ENCODE measurements at places on chromosomes 4 and X.

DNA sequence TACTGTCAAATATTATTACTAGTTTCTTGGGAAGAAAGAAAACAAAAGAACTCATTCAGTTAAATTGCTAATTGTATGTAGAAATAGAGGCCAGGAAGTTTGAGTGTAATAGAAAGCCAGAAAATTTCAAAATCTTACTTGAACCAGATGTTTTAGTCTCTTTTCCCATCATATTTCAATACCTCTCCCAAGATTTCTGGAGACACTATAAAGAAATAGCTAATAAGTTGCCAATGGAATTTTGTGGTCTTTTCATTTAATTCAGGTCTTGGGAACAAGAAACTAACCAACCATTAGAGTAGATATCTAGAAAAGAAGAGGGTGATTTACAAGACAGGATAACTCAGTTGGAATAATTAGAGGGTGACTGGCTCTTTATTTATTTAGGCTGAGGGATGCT lies 112.2 kb downstream of the AGTR2 start:
- DNase-seq, result no peak

DNA sequence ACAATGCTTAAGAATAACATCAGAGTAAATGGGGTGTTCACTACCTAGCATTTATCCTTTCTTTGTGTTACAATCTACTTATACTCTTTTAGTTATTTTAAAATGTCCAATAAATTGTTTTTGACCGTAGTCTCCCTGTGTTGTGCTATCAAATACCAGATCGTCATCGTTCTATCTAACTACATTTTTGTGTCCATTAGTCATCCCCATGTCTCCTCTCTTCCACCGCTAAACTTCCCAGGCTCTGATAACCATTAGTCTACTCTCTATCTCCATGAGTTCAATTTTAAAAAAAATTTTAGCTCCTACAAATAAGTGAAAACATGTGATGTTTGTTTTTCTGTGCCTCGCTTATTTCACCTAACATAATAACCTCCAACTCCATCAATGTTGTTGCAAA lies 381.9 kb downstream of the PRDM5 start:
- no peak for DNase-seq

DNA sequence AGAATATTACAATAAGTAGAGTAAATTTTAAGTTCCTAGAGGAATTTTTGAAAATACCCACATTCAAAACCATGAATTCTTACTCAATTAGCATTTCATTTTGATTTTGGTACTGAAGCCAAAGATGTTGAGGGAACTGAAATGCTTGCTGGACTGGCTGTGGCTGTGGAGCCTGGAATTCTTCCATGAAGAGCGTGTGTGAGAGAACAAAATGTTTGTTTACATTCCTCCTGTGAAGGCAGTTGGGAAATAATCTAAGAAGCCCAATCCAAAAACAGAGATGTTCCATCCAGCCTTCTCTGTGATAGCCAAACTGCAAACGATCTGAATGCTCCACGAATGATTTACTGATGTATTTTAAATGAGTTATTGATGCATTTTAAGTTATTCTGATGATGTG lies 3.8 kb upstream of the ADH1B start:
- peak; percentile 85 for DNase-seq

- DNase-seq, result no peak
Measured at GRCh38 chrX:72133851-72134546, 2.3 kb upstream of the RTL5 start.

DNA sequence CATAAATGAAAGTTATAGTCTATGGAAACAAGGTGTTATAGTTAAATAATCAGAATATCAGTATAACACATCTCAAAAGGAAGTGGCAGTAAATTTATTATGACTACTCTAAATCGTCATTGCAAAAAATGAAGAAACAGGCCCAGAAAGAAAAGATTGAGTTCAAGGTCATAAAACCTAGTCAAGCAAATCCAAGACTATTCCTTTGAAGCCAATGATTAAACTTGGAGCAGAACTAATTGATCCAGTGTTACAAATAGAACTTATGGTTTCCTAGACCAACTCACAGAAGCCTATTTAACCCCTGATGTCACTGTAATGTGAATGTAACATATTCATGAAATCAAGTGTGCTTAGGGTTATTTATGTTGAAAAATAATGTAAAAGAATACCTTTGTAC lies 1.9 kb downstream of the FAM199X start:
- no peak for DNase-seq

DNA sequence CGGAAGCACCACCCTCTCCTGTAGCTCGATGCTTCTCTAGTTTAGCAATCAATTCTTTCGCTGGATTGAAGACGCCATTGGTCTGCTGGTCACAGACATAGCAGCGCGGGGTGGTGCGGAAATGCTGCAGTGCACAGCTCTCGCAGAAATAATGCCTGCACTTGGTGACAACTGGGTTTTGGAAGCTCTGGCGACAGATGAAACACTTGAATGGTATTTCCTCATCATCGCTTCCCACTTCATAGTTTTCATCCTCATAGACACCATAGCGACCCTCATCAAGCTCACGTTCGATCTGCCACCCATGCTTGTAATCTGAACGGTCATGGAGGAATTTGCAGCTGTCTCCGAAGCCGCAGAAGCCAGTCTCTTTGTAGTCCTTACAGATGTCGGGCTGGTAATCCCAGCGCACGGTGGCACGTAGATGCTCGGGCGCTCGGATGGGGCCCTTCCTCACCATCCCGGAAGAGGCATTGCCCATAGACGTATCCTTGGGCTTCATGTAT lies 854 bp downstream of the RNF113A start:
- DNase-seq, result peak; percentile 20

DNA sequence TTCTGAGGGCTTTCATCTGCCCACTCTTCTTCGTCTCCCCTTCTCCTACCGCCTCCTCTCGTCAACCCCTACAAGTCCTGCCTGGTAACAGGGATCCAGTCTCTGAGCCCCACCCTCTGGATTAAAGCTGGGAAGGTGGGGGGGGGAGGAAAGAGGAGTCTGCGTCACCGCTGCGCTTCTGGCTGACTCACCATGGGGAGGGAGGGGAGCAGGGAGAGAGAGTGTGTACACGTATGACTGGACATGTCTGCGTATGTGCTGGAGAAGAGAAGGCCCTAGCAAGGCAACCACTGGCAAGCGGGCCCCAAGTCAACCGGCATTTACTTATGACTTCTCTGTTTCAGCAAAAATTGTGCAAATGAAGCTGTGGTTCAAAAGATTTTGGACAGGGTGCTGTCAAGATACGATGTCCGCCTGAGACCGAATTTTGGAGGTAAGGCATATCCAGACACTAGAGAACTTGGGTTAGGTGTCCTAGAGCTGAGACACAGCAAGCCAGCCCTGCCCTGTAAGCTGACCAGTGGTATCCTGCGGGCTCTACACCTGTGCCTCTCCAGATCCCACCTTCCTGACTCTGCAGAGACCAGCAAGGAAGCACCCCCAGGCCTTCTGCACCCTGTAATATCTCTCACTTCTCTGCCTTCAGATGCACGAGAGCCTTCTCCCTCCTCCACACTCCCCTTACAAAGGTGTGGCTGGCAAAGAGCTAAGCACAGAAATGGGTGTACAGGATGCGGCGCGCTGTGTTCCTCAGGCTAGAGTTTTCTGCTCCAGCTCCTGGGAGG lies 2.5 kb downstream of the GABRQ start:
- DNase-seq, result no peak

DNA sequence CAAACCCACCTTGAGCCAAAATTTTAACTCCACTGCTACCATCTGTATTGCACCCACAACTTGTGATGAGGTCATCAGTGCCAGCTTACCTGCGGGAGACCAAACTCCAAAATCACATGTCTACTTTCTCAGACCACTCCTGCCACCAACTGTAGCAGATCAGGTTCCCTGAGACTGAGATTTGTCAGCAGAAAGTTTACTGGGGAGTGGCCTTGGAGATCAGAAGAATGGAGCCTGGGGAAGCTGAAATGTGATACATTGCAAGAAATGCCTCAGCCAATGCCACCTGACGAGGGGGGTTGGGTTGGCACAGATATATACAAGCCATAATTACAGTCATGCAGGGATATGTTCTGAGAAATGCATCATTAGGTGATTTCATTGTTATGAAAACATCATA lies 19.1 kb downstream of the HAUS3 start:
- no peak for DNase-seq

- peak; percentile 63 for DNase-seq
Measured at GRCh38 chr4:128483816-128484215, 196.2 kb upstream of the PGRMC2 start.

DNA sequence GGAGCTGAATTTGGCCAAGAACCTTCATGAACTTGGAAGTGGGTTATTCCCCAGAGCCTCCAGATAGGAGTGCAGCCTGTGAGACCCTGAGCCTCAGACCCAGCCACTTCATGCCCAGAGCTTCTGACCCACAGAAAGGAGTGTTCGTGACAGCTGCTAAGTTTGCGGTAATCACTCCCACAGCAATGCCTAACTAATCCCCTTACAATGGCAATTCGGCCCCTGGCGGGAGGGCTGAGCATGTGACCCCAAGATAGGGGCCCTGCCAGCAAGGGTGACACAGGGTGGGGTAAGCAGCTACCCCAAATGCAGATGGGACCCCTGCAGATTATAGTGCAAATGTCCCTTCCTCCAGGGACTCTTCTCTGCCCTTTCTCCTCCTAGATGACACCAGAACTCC lies 22.5 kb downstream of the PNMA6E start:
- DNase-seq, result no peak

- DNase-seq, result no peak
Measured at GRCh38 chr4:110163327-110164069, 34.9 kb downstream of the ELOVL6 start.

GRCh38 chrX:11137543-11138139 lies 26.5 kb downstream of the HCCS start:
- peak; percentile 66 for DNase-seq

- no peak for DNase-seq
Measured at GRCh38 chrX:154430916-154431315, 2.4 kb downstream of the ATP6AP1 start.

DNA sequence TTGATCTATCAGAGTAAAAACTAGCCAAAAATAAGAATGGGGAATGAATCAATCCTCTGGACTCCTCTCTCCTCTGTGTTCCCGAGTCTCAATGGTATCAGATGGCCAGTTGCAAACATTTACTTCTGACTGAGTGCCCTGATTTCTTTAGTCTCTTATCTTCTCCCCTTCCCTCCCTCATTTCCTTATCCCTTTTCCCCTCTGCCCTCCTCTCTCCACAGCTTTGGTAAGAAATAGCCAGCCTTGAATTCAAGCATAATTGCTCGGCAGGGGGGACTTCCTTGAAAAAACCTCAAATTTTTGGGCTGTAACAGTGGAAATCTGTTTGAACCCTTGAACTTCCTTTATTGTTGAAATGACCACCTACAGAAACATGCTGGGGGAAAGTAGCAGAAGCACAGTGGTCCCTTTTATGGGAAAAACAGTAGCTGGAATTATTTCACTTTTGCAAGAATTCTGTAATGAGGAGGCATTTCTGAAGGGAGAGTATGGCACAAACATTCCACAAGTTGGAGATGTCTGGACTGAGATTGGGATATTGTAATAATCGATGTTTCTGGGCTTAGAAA lies 40.3 kb downstream of the NHS start:
- DNase-seq, result no peak

- no peak for DNase-seq
Measured at GRCh38 chr4:156536661-156537060, 434.9 kb downstream of the PDGFC start.

DNA sequence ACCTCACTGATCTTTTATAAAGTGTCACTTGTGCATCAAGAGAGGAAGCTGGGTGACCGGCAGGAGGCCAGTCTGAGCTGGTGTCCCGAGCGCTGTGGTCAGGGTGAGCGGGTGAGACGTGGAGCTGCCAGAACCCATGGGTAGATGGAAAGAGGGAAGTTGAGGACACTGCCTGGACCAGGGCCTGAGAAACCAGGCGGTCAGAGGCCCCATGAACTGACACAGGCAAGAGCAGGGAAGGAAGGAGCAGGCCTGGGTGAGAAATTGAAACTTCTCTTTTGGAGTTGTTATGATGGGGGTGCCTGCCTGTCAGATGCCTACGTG lies 192.6 kb downstream of the AFAP1 start:
- no peak for DNase-seq

DNA sequence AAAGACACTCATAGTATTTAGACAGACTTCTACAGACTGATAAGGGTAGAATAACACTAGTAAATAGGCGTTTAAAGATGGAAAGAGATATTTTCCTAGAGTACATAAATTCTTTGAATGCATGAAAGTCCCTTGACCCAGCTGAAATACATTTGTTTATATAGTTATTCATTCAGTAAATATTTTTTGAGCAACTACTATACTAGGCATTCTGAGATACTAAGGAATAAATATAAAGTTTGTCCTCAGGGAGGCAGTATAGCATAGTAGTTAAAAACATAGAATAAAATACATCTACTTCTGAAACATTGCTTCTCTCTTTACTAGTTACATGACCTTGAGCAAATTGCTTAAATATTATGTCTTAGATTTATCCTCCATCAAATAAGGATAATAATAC lies 27.4 kb downstream of the HMGN5 start:
- peak; percentile 7 for DNase-seq

GRCh38 chr4:165327211-165328100 lies at the start of gene MSMO1:
TSS of gene MSMO1 (plus strand) at chr4:165327669. CDS start at chr4:165333371, 5,702 bp downstream.
- DNase-seq, result peak; percentile 99

DNA sequence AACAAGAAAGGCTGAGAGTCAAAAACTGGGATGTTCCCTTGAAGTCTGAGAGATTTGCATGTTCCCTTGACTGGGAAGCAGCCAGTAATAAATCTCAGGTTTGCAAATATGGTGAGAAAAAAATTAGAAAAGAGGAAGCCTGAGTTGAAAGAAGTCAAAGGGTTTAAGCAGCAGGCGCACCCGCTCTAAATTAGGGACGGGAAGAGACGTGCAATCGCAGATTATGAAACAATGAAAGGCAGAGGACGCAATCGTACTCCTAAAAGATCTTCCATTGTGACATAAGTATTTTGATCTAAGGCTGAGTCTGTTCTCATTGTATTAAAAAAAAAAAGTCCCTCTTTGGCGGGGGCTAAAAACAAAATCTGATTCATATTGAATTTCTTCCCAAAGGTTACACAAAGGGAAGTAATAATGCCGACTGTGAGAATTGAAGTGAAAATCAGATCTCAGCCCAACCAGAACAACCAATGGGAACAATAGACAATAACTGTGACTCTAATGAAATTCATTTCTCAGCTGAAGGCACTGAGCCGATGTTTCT lies 28.2 kb downstream of the SAT1 start:
- DNase-seq, result no peak

DNA sequence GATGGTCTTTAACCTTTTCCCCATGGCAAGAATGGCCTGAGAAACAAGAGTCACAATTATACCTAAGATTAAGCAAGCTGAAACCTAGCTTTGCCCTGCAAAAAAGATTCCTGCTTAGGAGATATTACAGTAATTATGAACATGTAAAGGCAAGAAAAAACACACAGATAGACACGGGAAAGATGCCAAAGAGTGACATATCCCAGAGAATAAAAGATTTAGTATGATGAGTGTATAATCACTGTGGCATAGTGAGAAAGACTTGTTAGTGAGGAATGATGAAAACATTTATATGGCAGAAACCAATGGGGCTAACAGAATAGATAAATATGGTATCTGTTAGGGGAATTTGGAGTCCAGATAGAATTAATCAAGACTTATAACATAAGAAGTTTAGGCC lies 29.6 kb upstream of the TASL start:
- no peak for DNase-seq

GRCh38 chr4:52173470-52174045 lies 122.5 kb downstream of the SPATA18 start:
- no peak for DNase-seq

GRCh38 chr4:26823583-26823982 lies 37.1 kb upstream of the STIM2 start:
- no peak for DNase-seq

- no peak for DNase-seq
Measured at GRCh38 chr4:36206603-36207311, 37.6 kb downstream of the ARAP2 start.

GRCh38 chrX:37684426-37684825 lies 1.2 kb upstream of the XK start:
- DNase-seq, result no peak
